ENCODE measurements at places on chromosomes 11 and 22.

DNA sequence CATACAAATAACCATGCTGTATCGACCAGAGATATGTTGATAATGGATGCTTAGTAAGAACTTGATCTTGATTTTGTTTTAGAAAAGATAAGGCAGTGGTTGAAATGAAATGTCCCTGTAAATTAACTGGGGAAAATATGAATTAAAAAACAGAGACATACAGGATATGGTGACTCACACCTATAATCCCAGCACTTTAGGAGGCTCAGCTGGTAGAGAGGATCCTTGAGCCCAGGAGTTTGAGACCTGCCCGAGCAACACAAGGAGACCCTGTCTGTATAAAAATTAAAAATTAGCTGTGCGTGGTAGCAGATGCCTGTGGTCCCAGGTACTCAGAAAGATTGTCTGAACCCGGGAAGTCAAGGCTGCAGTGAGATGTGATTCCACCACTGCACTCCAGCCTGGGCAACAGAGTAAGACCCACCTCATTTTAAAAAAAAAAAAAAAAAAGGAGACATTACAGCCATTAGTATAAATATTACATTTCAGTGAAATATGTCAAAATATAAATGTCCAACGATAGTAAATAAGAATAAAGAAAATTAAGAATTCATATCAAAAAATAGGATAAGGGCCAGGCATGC is 4.6 kb downstream of the PICALM start:
- no peak for DNase-seq

GRCh38 chr11:77665240-77665965 is 27.8 kb upstream of the CLNS1A start:
- DNase-seq = no peak

DNA sequence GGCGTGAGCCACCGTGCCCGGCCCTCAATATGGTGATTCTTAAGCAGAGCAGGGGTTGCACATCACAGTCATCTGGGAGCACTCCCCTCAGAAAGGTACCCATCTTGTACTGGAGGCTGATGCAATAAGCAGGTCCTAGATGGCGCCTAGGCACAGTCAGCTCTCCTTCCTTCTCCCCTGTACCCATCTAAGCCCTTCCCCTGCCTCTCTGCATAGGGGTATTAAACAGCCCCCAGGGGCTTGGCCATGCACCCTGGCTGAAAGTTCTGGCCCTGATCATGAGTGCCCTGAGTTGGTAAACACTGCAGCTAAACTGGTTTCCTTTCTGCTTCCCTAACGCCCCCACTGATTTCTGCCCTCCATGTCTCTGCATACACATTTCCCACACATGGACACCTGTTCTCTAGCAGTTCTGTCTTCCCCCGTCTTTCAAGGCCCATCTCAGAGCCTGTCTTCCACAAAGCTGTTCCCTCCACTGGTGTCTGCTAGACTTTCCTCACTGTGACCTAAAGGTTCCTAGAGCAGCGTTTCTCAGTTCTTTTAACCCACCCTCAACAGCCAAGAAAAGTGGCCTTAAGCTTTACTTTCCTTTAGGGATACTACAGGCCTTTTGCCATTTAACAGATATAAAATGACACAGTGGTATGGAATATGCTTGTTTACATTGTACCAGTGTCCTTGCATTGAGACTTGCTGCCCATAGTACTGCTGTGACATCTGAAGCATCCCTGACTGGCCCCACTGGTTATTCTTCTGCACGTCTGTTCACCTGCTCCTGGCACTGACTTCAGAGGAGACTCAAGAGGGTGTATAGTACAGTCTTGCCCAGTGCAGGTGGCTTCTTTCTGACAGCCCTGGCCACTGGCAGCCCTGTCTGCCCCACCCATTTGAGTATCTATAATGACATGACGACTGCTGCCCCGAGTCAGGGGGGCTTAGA is 15.6 kb downstream of the UBE2L3 start:
- DNase-seq = no peak

- no peak for DNase-seq
These were observed 116.1 kb downstream of the UVRAG start for GRCh38 chr11:75931124-75931523.

- no peak for DNase-seq
These were observed 5.8 kb upstream of the GNAZ start for GRCh38 chr22:23064381-23065068.

DNA sequence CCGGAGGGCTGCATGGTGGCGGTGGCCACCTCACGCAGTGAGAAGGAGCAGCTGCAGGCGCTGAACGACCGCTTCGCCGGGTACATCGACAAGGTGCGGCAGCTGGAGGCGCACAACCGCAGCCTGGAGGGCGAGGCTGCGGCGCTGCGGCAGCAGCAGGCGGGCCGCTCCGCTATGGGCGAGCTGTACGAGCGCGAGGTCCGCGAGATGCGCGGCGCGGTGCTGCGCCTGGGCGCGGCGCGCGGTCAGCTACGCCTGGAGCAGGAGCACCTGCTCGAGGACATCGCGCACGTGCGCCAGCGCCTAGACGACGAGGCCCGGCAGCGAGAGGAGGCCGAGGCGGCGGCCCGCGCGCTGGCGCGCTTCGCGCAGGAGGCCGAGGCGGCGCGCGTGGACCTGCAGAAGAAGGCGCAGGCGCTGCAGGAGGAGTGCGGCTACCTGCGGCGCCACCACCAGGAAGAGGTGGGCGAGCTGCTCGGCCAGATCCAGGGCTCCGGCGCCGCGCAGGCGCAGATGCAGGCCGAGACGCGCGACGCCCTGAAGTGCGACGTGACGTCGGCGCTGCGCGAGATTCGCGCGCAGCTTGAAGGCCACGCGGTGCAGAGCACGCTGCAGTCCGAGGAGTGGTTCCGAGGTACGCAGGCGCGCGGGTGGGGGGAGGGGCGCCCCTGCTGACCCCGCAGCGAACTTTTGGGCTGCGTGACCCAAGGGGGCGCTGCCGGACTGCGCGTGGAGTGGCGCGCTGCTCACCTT is 670 bp downstream of the NEFH start:
- no peak for DNase-seq

GRCh38 chr11:36110668-36111410 is 167.0 kb downstream of the LDLRAD3 start:
- no peak for DNase-seq

DNA sequence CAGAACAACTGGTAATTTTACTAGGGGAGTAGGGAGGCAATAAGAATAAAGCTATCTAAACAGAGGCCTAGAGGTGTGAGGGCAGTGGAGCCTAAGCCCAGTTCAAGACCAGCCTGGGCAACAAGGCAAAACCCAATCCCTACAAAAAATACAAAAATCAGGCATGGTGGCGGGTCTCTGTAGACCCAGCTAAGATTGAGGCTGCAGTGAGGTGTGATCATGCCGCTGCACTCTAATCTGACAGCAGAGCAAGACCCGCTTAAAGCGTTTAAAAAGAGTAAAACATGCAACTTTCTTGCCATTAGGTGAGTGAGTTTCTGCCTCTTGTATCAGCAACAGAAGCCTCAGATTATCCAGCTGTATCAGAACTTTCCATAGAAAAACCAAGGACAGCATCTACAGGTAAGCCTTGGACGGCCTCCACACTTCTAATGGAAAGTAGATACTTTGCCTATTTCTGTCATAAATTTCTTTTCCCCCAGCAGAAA is 12.1 kb downstream of the TAF1D start:
- DNase-seq = no peak

GRCh38 chr11:123454060-123454651 is 24.1 kb downstream of the GRAMD1B start:
- no peak for DNase-seq

- no peak for DNase-seq
These were observed 371 bp downstream of the CCDC116 start for GRCh38 chr22:21632931-21633330.

DNA sequence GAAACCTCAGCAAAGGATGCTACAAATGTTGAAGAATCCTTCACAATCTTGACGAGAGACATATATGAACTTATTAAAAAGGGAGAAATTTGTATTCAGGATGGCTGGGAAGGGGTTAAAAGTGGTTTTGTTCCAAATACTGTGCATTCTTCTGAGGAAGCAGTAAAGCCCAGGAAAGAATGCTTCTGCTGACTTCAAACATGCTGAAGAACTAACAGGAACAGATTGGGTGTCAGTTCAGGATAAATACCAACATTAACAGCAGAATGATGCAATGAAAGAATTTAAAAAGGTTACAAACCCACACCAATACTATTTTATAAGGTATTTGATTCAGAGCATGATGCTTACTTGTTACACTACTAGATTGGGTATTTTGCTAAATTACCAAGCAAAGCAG is 33.9 kb downstream of the RAB39A start:
- no peak for DNase-seq

- DNase-seq = no peak
These were observed 10.5 kb upstream of the MGAT3 start for GRCh38 chr22:39446239-39446721.

- no peak for DNase-seq
These were observed 1480.4 kb downstream of the BRD1 start for GRCh38 chr22:48347311-48347710.

DNA sequence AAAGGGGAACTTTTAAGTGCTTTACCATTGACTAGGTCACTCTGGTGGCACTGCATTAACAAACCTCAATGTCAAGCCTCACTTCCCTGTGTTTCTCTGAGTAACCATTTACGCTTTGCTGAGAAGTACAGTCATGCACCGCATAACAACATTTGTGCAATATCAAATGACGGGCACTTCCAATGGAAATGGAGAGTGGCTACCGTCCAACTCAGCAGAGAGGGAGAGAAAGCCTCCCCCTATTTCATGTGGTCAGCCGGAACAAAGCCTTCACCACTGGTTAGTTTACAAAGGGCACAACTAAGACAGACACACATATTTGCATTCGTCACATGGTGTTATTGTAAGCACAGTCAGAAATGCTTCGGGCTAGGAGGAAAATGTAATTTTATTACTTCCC is 117.3 kb downstream of the RASSF10 start:
- DNase-seq = no peak

- no peak for DNase-seq
These were observed 75.1 kb upstream of the CADM1 start for GRCh38 chr11:115579181-115579825.

- DNase-seq = no peak
These were observed 14.8 kb downstream of the OR51E2 start for GRCh38 chr11:4682623-4683419.

- no peak for DNase-seq
These were observed 178.9 kb downstream of the CTTN start for GRCh38 chr11:70577258-70577603.

DNA sequence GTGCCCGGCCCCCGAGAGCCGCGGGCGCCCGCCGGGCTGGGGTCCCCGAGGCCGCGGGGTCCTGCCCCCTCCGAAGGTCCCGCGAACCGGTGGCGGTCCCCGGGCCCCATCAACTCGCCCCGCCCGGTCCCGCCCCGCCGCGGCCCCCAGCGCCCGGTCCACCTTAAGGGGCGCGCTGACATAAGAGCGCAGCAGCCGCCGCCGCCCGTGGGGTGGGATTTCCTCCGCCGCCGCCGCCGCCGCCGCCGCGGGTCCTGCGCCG is at the start of gene ZDHHC8:
Gene ZDHHC8, plus strand, starts transcription at position 208 of the 262 bp plus-strand sequence. CDS start 144 bp downstream, outside the sequence.
- DNase-seq = no peak

- no peak for DNase-seq
These were observed 125.3 kb downstream of the VPREB1 start for GRCh38 chr22:22369964-22370270.

- DNase-seq = no peak
These were observed 17.7 kb upstream of the MICAL2 start for GRCh38 chr11:12092714-12093113.

- no peak for DNase-seq
These were observed 86.8 kb downstream of the SLC1A2 start for GRCh38 chr11:35332524-35332923.

DNA sequence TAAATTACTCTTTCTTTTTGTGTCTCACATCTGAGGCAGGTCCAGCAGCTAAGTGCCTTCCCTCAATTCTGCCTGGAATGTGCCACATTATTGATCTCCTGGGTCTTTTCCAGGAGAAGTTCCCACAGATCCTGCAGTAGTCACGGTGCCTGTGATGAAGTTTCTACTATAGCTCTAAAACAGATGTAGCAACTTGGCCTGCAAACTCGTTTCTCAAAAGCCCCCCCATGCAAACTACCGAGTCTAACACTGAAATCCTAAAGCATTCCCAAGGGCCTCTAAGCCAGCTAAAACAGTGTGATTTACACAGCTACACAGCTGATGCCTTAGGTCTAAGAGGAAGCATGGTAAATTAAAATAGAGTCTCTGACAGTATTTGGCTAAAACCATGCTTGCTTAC is 54.3 kb downstream of the DDI1 start:
- DNase-seq = no peak

DNA sequence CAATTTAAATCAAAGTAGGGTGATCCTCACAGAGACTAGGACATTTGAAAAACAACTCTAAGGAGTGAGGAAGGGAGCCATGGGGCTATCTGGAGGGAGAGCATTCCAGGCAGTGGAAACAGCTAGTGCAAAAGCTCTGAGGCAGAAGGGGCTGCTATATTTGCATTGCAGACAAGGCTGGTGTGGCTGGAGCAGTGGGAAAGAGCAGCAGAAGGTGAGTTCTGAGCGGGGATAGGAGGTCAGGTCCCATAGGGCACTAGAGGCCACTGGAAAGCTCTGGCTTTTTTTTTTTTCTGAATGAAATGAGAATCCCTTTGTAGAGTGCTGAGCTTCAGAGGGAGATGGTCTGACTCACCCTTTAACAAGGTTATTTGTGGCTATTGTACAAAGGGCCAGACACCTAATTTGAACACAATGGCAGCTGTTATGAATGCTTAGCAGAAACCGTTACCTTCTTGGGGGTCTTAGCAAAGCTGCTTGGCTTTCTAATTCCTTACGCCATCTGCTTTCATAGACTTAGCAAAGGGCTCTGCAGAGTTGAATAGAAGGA is 291.6 kb downstream of the BUD13 start:
- DNase-seq = no peak

DNA sequence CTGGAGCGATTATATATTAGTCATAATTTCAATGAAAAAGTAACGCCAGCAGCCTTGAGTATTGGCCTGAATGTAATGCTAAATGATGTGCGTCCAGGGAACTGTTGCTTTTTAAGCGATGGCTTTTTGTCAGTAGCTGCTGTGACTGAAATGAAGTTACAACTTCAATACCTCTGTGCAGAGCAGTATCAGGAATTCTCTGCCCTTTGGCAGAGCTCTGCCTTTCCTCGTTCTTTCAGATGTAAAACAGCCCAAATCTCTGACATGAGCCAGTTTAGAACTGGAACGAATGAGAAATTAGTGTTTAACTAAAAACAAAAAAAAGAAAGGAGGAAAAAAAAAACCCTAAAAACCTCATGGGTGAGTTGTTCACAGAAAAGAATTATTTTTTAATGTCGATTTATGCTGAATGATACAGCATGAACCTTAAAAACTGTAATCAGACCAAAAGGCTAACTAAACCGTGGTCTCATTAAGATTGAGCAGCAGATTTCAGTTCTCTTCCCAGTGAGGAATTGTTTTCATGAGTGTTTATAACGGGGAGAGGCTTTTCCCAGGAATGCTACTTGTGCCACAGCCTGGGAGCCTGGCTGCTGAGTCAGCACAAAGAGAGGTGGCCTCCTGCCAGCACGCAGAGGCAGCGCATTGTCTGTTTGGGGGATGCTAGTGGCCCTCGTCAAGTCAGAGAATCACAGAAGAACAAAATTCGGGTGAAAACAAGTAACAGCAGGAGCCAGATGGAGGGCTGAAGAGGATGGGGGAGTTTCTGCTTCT is 146.2 kb upstream of the RASSF10 start:
- no peak for DNase-seq
